ENCODE measurements at places on chromosomes 3 and 15. TPM values are rescaled to one million over a fixed set of nuclear protein-coding genes. Genes with fewer than 3 reads are reported as not detected.

GRCh38 chr15:86735247-86736040 lies 655.8 kb downstream of the AGBL1 start:
- DNase-seq, result no peak

DNA sequence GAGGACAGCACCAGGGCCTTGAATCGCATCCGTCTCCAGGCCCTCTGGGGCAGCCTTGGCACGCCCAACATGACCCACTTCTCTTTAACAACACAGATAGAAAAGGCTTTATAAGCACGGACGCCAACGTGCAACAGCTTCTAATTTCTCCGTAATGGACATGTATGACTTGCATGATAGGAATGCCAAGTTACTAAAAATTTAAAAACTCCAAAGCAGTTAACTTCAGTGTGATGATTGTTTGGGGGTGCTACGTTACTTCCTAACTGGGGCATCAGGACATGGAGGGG lies 30.9 kb upstream of the SNRPA1 start:
- no peak for DNase-seq

- no peak for DNase-seq
These were observed 57.4 kb upstream of the POLR2M start for GRCh38 chr15:57649138-57649537.

GRCh38 chr15:79089331-79089889 lies 1.2 kb downstream of the RASGRF1 start:
- DNase-seq, result no peak

- DNase-seq, result no peak
These were observed 82.3 kb upstream of the MLF1 start for GRCh38 chr3:158488670-158489069.

RABL3 gene
- polyA plus RNA-seq, result 8.4 TPM

DNA sequence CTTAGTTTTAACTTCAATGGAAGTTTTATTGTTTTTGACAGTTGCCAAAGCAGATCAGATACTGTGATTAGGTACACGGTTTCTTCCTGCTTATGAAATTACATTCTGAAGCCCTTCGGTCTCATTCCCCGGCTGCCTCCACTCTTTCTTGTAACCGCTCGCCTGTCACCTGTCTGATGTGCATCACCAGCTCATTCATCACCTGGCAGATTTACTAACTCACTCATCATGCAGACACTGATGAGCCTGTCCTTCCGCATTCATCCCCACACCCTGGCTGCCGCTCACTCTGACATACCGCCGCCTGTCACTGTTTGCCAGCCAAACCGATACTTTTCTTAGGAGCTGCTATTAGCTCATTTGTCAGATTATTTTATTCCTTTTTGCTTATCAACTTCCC lies 82.8 kb upstream of the NSMCE3 start:
- no peak for DNase-seq

DNA sequence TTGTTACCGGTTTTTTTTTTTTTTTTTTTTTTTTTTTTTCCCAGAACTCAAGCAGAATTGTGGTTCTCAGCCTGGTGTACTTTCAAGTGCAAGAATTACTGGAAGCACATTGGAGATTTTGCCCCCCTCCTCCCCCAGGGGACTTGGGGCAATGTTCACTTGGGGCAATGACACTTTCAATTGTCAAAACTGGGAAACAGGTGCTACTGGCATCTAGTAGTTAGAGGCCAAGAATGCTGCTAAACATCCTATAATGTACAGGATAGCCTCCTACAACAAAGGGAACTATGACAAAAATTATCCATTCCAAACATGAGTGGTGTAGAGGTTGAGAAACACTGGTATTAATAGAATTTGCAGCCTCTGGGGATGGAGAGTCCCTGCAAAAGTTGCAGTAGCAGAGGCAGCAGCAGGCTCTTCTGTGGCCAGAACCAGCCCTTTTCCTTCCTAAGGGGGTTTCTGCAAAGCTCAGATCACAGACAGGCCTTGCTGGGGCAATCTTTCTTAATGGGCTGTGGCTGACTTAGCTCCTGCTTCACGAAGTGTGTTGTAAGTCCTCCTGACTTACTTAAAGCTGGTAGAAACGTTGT lies 144.3 kb upstream of the MRPS22 start:
- DNase-seq, result no peak

DNA sequence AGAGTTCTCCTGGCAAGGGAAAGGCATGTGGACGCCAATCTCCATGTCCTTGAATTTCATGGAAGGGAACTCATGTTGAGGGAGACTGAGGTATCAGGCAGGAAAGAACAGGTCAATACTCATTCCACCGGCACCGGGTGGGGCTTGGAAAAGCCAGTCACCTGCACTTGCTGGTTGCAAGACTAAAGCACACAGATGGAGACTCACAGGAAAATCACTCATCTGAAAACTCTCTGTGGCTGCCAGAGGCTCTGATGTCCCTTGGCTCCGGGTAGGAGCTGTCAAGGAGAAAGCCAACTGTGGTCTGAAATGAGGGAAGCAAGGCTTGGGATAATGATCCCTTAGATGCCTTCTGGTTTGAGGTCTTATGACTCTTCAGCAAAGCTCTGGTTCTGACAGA lies 8.7 kb upstream of the CGNL1 start:
- no peak for DNase-seq

SLC2A2 gene
- not detected for polyA plus RNA-seq

GRCh38 chr3:78183906-78184599 lies 1144.2 kb downstream of the ROBO2 start:
- no peak for DNase-seq

- no peak for DNase-seq
These were observed 620.0 kb downstream of the NAALADL2 start for GRCh38 chr3:175479175-175479574.

DNA sequence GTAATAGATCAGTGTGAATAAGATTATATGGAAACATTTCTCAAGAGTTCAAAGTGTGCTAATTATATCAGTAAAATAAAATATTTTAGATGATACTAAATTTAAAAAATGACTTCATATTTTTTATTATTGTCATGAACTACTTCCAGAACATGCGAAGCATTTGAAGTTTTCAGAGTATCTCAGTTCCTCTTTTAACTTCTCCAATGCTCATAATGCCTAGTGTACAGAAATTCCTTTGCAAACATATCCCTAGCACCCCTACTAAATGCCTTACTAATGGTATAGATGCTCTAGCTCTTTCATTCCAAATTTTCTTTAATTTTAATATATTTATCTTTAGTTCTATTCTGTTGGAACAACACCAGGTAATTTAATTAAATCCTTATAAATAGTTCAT lies 580.4 kb downstream of the CADM2 start:
- DNase-seq, result no peak

- DNase-seq, result no peak
These were observed 2.1 kb upstream of the BRPF1 start for GRCh38 chr3:9729419-9729818.

- no peak for DNase-seq
These were observed 297.1 kb downstream of the SATB1 start for GRCh38 chr3:18127859-18128681.

GRCh38 chr15:92992720-92993119 lies 92.6 kb downstream of the CHD2 start:
- DNase-seq, result no peak

GRCh38 chr3:178059119-178059518 lies 477.1 kb upstream of the KCNMB2 start:
- no peak for DNase-seq

DNA sequence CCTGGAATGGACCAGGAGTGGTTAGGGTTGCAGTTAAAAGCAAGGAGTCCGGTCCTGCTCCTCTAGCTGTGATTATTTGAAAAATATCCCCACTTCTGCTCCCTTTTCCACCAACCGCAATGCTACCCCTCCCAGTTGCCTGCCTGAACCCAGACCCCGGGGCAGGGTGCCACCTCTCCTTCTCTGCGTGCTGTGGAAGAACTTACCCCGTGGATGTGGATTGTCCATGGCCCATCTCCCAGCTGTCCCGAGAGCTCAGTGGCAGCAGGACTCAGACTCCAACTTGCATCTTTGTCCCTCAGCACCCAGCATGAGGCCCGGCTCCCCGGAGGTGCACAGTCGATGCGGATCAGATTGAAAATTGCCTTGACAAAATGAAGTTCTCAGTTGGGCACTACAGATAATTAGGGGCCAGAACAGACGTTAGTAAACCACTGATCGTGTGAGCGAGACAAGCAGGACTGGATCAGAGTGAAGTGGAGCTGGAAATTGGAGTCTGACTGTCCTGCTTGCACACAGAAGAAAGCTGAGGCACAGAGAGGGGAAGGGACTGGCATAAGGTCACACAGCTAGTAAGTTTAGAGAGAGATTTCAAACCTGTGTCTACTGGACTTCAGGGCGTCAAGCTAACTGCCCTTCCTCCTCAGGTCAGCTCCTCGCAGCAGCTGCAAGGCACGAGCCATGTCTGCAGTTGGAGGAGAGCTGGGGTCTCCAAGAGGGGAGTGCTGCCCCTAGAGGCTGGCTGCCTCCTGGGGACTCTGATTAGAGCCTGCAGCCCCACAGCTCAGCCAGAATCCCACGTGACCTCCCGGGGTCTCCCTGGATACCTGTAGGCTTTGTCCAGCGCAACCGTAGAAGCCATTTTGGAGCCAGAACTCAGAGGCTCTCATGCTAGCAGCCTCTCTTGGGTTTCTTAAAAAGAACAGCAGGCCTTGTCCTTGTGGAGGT lies 14.7 kb downstream of the SLC6A1 start:
- no peak for DNase-seq

DNA sequence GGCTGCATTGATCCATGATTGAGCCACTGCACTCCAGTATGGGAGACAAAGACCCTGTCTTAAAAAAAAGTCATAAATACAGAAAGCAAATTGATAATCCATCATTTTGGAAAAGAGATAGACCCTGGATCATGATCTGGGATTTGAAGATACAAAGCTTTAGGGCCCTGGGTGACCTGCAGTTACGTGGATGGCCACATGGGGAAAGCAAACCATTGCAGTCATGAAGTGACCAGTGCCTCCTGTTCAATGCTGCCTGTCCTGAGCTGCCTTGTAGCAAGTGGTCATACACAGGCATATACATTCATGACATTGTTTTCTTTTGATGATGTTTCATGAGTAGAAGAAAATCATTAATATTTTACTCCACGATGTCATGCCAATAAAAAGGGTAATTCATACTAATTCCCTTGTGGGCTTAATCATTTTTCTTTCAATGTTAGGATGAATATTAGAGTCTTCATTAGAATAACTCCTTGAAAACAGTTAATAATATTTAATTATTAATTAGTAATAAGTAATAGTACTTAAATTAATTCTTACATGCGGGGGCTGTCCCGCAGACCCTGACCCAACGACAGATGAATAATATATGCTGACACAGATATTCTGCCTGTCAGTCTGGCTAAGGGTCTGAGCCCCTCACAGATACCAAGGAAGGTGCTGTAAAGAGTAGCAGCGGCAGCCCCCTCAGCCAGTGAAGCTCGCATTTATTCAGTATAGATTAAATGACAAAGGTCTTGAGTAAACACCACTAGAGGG lies 109.0 kb upstream of the UNC13C start:
- peak; percentile 3 for DNase-seq

DNA sequence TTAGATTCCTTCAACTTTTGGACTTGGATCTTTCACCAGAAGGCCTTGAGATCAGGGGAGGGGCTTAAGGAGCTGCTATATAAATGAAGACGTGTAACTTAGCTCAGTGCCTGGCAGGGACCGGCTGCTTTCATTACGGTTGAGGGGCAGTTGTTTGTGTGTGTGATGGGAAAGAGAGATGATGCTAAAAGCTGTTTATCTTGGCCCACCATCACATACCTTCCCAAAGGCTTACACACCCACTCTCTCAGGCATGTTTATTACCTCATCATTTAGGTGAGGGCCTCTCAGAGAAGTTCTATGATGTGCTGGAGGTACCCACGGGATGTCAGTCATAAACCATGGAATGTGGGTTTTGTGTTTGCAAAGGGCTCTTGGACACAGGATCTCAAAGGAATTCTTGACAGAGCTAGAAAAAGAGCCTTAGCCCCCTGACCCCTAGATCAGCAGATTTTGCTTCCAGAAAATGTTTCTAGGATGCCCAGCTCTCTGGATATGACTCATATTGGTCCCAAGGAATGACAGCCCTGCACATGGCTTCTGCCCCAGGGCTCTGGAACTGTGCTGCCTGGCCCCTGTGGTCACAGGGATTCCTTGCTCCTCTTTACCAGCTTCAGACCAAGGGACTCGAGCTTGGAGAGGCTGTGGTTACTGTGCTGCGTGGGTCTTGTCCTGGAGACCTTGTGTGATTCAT lies 15.9 kb upstream of the SMAD3 start:
- no peak for DNase-seq

SOX2 gene
- not detected for polyA plus RNA-seq

PXYLP1 gene
- polyA plus RNA-seq, result 1.5 TPM

GRCh38 chr15:89282631-89283030 lies 38.9 kb downstream of the FANCI start:
- no peak for DNase-seq

DNA sequence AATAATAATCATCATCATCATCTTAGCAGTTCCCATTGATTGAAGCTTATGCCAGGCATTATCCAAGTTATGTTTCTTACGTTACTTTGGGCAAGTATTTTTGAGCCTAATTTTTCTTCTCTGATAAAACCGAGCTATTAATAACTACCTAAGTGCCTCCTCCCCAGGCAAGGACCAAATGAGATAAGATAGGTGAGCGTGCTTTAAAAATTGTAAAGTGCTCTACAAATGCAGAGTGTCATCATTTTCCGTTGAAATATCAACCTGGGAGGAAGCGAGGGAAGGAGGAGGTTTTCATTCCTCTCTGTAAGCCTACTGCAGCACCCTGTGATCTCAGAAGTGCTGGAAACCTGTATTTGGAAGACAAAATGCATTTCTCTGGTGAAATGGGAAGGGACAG lies 96.7 kb upstream of the MITF start:
- DNase-seq, result no peak

GHSR gene
- polyA plus RNA-seq, result not detected

DNA sequence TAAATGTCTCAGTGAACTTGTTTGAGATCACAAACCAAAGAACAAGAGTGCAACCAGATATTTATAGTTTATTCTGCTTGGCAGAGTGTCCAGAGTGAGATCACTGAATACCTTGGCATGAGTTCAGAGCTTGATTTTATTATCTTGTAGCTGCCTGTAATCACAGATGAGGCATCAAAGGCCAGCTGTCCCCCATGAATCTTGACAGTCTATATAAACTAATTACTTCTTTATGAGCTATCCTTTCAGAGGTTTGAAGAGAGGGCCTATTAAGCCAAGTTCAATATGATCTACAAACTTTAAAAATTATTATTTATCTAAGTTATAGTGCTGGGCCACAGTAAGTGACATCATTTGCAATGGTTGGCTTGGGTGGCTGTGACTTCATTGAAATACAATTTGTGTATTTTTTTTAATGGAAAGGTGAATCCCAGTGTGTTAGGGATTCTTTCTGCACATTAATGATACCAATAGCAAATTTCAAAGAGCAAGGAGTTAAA lies 251.5 kb downstream of the CLSTN2 start:
- DNase-seq, result no peak

GRCh38 chr3:42756681-42757213 lies 16.3 kb downstream of the CCDC13 start:
- DNase-seq, result no peak

All from K562 (cell line).